ENCODE measurements at places on chromosomes 12 and 14.

- no peak for DNase-seq
Measured at GRCh38 chr14:39293629-39294028, 59.9 kb downstream of the MIA2 start.

- DNase-seq = no peak
Measured at GRCh38 chr14:95360828-95361227, 41.1 kb upstream of the CLMN start.

DNA sequence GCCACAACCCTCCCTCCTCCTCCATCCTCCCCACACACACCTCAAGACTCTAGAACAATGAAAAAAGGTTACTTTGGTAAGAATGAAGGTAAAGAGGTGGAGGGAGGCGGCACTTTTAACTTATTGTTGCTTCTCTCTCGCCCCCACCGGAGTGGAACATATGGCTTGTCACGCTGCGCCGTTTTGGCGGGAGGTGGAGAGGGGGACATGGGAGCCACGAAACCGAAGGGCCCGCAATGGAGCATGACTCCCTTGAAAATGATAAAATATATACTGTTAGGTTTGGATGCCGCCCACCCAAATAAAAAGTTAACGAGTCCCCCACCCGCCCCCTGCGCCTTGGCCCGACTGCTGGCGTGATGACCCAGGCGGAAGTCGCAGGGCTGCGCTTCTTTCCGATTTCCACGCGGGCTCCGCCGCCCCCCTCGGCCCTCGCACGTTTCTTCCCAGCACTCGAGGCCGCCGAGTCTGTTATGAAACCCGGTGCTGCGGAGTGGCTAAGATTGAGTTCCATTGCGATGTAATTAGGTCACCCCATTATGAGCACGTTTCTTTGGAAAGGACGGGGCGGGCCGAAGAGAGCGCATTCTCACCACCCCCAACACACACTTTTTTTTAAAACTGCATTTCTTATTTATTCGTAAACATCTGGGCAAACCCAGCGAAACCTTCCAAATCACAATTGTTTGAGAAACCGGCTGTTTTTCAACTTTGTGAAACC lies 1.4 kb upstream of the ZFP36L1 start:
- DNase-seq = no peak

- DNase-seq = no peak
Measured at GRCh38 chr12:99055299-99055698, 410.2 kb downstream of the APAF1 start.

DNA sequence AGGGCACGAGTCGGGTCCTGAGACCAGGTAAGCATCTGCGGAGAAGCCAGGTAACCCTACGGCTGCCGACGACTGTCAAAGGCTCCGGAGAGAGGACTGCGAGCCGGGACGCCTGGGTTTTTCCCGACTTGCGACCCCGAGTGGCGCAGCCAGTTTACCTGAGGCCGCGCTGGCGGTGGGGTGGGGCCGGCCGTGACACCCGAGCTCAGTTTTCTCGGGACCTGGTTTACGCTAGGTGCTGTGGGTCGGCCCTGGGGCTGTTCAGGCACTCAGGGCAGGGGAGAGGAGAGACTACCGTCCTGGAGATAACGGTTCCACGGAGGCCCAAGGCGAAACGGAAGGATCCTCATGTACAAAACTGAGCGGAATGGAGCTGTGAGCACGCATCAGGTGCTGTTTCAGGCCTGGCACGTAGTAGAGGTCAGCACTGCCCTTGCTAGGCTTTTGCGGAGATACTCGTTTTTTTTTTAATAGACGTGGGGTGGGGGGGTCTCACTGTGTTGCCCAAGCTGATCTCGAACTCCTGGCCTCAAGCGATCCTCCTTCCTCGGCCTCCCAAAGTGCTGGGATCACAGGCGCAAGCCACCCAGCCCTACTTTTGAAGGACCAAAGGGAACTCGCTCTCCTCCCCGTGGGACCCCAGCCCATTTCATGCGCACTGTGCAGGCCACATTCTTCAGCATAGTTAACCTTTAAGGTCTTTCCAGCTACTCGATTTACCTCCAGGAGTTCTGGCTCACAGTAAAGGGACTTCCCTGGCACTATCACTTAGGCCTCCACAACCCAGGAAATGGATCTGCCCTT lies 471 bp downstream of the MTRFR start:
- no peak for DNase-seq

DNA sequence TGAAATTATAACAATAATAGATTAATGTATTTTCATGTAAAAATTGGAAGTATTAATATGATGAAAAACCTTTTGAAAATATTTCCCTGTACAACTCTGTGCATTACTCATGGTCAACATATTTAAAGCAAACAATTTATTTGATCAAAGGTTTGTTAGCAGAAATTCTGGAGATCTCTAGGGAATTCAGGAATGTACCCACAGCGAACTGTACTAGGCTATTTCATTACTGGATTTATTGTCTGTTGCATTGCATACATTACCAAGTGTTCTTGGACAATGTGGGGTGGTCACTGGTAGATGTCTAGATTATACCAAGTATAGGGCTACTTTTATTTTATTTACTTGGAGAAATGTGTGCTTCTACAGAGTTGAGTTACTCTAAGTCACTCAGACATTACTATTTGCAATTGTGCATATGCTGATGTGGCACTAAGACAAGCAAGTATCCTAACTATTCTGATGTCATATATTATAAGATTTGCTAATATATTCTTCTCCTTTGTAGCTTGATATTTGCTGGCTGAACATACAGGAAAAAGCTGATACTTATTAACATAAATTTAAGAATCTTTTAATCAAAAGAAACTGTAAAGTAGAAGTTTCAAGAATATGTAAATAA lies 323.3 kb downstream of the CCER1 start:
- DNase-seq = no peak

DNA sequence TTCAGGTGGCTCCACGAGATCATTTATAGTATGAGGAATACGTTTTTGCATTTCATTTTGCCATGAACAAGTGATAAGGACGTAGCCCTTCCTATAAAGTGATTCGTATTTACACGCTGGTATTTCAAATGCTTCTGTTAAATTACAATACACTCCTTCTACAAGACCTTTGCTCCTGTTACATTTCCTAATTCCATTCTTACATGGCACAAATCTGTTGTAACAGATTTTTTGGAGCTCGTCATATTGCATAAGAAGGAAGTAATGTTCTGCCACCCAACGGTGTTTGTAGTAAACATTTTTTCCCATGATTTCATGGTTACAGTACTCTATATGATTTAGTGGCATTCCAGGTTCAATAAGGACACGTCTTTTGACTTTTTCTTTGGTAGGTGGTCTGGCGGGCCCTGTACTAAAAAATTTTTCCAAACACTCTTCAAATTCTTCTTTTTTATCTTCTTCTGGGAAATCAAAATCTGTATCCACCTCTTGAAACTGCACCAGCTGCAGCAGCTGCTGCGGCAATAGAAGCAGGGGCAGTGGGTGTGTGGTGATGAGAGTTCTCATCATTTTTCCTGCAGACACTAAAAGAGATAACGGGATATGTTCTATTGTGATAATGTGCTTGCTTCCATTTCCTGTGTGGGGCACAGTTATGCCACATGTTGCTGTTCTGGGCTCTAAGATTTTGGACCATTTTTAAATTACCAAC lies 4.2 kb downstream of the RNASE9 start:
- DNase-seq = no peak

DNA sequence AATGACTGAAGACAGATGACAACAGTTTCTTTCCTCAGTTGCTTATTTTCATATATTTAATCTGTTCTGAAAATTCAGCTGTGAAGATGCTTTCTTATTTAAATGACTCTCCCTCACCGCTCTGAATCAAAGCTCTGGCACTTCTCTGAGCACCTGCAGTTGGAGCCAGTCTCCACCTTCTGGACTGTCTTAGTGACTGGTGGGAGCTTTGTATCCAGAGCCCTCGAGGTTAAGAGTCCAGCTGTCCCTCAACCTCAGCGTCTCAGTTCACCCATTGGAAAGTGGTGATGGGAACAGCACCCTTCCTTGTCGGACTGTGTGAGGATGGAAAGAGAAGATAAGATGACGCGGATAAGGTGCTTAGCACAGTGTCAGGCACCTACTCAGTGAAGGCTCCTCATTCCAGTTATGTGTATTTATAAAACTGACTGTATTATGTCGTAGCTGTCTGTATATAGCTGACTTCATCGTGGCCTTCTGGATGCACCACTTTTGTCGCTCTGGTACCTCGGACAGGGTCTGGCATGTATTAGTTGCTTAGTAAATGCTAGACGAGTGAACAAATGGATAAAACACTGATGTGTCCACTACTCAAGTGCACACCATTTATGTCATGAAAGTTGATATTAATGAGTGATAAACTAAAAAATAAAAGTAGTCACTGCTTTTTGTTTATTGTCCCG lies 34.5 kb downstream of the ELK3 start:
- DNase-seq = no peak

- no peak for DNase-seq
Measured at GRCh38 chr12:14756334-14757143, 46.7 kb downstream of the WBP11 start.

DNA sequence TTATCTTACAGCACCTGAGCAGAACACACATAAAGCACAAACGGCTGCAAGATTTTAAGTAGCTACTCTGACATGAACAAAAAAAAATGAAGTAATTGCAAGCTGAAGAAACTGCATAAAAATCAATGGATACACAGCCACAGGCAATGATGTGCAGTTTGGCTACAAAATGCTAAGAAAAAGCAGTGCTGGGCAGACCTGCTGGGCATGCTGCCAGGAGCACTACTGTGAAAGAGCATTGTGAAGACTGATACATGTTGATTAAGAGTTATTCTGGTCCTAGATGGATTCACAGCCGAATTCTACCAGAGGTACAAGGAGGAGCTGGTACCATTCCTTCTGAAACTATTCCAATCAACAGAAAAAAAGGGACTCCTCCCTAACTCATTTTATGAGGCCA lies 20.1 kb upstream of the RTN1 start:
- DNase-seq = no peak

GRCh38 chr14:44388306-44388705 lies 118.8 kb downstream of the FSCB start:
- no peak for DNase-seq

DNA sequence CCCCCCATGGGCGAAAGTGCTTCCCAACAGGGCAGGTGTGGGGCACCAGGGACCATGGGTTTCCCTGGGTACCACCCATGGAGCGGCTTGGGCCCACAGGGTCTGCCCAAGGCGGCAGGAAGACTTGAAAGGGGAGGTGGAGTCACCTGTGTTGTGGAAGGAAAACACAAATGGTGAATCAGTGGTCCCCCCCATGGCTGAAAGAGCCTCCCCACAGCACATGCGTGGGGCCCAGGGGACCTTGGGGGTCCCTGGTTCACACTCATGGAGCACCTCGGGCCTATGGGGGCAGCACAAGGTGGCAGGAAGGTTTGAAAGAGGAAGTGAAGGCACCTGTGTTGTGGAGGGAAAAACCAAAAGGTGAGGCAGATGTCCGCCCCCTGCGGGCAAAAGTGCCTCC lies 581.9 kb downstream of the ALG10 start:
- no peak for DNase-seq

Data from stimulated activated CD4-positive, alpha-beta T cell treated with anti-CD3 and anti-CD28 coated beads, Interleukin-1b, Interleukin-23, amount 100 ng/mL, for 1 hour (primary cell).